Body of pancreas (tissue), 4 donors: ENCODE measurements at places on chromosomes 3 and 15.

GRCh38 chr3:45090855-45091254 is 55.3 kb downstream of the CDCP1 start:
- DNase-seq: no peak

GRCh38 chr15:37792351-37792750 is 142.1 kb upstream of the TMCO5A start:
- DNase-seq: no peak

DNA sequence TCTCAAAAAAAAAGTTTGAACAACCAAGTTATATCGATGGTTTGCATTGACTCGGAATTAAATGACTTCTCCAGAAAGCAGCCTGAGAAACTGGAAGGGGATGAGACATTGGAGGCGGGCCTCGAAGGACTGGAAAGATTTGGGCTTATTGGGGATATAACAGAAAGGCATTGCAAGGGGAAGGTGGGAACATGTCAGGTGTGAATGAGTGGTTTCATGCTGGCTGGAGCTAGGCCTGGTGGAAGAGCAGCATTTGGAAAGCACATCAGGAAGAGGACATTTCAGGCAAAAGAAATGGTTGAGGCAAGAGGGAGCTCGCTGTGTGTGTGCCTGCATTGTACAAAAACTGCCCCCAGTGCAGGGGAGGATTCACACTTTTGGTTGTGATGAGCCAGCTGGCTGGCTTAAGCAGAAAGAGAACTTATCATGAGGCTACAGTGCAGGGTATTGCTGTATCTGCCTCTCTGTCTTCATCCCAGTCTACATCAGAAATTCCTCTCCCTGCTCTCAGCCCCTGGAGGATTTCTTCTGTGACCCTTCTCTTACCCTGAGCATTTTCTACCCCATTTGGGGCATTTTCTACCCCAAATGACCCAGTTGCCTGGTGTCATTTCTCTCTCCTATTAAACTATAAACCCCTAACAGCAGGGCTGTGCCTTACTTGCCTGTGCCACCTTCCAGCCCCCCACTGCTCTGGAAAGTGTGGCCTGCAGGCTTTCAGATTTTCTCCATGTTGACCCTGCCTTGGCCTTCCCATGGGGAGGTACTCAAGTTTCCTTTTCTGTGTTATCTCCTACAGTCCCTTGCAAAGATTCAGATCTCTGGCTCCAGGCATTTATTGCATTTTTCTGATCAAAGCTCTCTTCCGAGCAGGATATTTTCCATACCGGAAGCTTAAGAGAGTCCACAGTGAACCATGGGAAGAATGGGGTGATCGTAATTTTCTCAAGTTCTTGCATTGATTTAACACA is 64.4 kb upstream of the FLNB start:
- no peak for DNase-seq

GRCh38 chr15:68924866-68925560 is 5.3 kb upstream of the SPESP1 start:
- peak; percentile 85 for DNase-seq

- peak; percentile 37 for DNase-seq
These were observed 55.2 kb upstream of the CHRNA7 start for GRCh38 chr15:31974855-31975829.

- DNase-seq: no peak
These were observed 450.1 kb upstream of the TBL1XR1 start for GRCh38 chr3:177647341-177647740.

DNA sequence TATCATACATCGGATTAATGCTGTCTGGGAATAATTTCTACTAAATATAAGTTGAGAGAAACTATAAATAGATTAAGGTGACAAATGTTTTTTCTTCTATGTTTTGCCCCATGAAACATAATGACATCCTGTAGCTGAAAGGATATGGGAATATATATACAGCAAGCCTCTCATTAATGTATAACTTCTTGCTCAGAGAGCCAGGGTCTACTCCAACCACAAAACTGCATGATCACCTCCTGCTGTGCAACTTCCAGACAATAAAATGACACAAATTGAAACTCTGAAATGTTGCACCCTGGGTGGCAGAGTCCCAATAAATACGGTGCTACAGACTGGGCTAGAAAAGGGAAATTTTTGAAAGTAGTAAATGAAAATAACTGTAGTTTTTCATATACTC is 571.9 kb upstream of the CBLB start:
- DNase-seq: no peak
